ENCODE measurements at places on chromosomes 11 and 22.

DNA sequence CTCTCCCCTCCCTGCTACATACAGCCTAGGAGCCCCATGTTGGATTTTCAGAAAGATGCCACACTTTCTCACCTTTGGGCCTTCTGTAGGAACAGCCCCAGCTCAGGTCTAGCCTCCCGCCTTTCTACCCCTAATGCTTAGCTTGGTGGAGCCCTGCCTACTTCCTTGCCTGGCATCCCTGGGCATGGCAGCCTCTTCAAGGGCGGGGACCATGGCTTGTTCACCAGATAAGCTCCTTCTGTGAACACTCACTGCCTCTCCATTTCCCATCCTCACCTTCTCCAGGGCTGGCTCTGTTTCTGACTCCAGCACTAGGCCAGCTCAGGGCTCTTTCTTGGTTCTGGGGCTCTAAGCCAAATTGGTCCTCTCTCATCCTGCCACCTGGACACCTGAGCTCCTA, 1.4 kb downstream of the SEPTIN3 start:
- no peak for DNase-seq

DNA sequence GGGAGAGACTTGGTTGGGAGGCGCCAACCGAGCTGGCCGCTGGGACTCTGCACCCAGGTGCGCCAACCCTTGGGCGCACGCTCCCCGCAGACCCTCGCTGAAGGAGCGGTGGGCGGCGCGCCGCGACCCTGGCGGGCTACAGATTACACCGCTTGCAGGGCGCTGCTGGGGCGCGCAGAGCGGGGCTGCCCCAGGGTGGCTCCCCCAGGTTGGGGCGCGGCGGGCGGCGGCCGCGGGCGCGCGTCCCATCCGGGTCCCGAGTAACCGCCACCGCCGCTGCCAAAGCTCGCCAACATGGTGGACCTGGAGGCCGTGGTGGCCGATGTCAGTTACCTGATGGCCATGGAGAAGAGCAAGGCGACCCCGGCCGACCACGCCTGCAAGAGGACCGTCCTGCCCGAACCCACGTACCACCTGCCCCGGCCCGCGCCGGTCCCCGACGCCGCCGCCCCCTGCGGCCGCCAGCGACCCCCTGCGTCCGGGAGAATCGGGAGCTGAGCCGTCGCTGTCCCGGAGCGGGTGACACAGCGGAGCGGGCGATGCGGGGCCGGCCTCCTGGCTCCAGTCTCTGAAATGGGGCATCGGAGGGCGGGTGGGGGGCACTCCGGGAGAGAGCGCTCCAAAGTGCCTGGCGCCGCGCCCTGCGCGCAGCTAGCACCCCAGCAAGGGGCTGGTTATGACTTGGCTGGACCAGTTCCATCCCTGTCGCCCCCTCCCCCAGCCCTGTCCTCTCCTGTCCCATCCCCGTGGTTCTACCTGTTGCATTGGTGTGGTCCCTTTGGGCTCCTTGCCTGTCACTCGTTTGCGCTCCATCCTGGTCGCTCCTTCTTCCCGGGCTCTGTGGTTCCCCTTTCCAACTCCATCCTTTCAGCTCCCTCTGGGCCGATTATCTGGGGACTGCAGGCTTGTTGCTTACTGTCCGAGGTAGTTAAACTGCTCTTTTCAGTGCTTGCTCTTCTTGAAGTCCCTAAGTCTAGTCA, 143.3 kb upstream of the GRK3 start:
- DNase-seq: peak; percentile 32

- DNase-seq: no peak
Measured at GRCh38 chr11:45171550-45171949, 25.1 kb downstream of the PRDM11 start.

DNA sequence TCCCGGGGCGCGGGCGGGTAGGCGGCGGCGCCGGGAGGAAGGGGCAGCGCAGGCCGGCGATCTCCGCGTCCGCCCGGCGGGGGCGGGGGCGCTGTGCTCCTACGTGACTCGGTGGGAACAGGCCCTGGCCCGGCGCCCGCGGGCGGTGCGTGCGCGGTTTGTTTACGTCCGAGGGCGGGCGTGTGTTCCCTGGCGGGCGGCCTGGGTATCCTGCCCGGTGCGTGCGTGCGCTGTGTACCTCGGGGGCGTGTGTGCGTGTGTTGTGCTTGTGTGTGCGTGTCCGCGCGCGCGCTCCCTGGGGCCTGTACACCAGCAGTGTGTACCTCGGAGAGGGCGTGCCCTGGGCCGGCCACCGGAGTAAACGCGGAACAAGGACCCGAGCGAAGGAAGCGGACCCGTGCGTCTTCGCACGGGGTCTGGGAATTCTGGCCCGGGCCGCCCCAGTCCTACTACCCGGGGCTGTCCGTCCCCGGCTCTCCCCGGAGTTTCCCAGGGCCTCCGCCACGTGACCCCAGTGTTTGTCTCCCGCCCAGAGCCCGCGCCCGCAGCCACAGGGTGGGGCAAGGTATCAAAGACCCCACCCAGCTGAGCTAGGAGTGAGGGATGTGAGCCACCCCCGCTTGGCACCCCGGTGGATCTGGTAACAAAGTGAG, 769 bp downstream of the MAFF start:
- peak; percentile 30 for DNase-seq

DNA sequence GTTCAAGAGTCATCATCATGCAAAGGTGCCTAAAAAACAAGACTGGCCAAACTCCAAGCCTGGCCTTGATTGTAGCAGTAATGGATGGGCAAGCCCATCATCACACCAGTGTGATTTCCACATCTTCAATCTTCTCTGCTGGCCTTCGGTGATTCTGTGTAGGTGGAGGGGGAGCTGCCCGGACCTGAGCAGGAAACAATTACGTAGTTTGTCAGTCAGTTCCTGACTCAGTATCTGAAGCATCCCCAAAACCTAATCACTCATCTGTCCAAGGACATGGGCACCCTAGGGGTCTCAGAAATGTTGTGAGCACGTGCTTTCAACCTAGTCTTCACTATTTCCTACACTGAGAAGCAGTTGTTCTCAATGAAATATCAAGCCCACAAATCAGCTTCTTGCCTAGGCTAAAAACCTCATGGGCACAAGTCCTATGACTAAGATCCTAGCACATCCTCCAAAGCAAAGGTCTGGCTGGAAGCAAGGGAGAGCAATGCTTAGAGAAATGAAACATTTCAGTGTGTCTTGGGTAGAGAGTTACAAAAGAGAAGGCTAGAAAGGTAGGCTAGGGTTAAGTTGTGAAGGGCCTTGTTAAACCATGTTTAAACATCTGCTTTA, 24.6 kb downstream of the ATG16L2 start:
- no peak for DNase-seq

DNA sequence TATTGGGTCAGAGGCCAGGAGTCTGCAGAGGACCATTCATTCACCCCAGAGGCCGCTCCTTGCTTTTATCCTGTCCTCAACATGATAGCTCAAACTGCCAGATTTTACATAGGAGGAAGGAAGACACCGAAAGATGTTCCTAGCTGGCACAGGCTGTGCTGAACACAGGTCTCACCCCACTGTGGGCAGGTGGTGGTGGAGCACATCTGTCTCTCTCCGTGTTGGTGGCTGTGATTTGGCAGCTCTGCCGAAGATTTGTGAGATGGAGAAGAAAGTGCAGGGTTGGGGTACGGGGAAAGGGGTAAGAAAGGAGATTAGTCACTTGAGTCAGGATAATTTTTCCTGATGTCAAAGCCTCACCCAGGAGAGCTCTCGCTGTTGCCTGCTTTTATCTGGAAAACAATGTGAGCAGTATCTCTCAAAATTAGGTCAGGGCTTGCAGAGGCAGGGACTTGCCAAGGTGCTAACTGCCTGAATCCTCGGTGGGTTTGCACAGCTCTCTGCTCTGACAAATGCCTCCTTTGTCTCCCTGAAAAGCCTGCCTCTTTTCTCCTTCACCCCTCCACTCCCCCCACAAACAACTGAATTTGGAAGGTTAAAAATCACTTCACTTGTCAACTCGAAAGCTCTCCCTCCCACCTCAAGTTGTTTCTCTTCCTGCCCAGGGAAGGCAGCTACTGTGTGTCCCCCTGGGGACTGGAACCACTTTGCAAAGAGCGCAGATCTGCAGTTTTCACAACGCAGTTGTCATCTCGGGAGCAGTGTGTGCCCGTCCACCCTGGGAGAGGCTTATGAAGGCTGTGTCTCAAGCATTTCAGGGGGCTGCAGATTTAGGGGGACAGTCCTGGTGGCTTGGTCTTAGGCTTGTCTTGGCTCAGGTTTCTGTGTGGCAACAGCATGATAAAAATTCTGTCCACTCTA, 299.7 kb downstream of the ST3GAL4 start:
- peak; percentile 48 for DNase-seq

- DNase-seq: peak; percentile 28
Measured at GRCh38 chr22:29225422-29226090, 19.9 kb downstream of the EMID1 start.

DNA sequence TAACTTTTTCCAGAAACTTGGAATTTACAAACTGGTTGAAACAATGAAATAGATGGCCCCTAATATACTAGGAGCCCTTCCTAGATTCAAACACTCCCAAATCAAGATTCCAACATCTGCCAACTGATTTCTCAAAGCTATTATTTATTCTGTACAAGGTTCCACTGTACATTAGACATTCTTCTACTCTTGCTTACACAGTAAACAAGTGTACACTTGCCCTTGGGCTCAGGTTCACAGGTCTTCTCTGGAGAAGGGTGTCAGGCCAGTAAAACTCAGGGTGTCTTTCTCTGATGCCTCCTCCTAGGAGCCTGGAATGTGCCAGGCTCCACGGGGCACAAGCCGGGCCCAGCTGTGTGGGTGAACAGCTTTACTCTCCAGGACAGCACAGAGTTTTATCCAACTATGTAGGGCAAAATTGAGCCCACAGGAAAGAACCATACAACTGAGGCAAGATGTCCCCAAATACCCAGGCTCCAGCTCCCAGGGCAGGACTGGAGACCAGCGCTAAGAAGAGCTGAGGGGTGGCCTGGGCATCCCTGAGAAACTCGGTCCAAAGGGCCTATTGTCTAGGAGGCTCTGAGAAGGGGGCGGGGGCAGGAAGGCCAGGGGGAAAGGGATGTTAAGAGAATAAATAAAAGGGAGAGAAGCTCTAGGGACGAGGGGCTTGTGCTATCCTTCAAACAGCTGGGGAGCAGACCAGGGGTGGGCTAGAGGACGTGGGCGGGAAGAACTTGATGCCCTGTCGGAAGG, 8.8 kb upstream of the MFRP start:
- DNase-seq: no peak

GRCh38 chr11:120546312-120547205, 35.0 kb downstream of the GRIK4 start:
- no peak for DNase-seq

GRCh38 chr22:23119494-23120414, 22.0 kb downstream of the RSPH14 start:
- no peak for DNase-seq

DNA sequence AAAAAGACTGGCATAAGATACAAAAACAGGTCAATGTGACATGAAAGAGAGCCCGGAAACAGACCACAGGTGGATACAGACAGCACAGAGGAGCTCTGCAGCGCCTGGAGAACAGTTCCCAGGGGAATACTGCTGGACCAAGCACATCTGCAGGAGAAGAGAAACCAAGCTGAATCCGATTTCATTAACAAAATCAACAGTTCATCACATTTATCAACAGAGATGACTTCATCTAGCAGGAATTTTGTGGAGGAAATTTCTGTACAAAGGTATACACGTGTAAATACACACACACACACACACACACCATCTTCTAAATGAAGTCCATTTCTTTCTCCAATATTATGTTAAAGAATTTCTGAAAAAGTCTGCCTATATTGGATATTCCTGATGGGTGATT, 17.1 kb downstream of the YPEL1 start:
- DNase-seq: peak; percentile 63

DNA sequence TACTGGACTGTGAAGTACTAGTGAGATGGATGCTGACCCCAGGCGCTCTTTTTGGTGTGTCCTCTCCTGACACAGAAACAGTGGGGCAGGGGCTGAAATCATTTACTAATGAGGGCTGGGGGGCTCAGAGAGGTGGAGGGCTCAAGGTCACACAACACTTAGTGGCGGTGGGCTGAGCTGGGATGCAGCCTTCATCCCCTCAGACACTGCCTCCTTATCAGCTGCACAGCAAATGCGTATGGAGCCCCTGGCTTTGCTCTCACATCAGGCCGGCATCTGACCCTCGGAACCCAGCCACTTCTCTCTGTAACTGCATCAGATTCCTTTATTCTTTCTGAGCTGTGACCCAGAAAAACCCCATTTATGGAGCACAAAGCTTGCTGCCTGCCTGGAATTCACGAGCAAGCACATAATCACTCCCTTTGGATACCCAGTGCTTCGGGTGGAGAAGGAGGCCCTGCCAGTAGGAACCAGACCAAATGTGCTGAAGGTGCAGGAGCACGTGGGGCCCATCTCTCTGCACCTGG, 736.6 kb downstream of the TBC1D22A start:
- no peak for DNase-seq

DNA sequence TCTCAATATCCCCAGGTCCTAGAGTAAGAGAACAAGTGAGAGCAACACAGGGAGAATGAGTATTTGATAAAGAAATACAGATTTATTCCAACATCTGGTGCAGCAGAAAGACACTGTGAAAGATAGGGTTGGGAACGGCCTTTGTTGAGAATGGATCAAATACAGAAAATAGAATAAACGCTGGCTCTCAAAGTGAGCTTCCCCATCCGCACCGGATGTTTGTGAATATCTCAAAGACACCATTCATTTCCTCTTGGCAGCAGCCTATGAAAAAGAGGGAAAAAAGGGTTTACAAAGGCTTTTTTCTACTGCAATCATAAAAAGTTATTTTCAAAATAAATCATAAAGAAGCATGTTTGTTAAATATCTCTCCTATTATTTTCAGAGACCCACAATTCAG, 279.3 kb downstream of the CASP12 start:
- DNase-seq: no peak

GRCh38 chr22:24855794-24856193, 49.8 kb downstream of the SGSM1 start:
- no peak for DNase-seq

- DNase-seq: no peak
Measured at GRCh38 chr11:86176165-86176884, 68.2 kb upstream of the EED start.

GRCh38 chr11:116851626-116852025, 14.2 kb upstream of the APOA1 start:
- no peak for DNase-seq

- no peak for DNase-seq
Measured at GRCh38 chr22:49883294-49883640, 29.6 kb downstream of the ZBED4 start.

GRCh38 chr11:96187822-96188221, 155.2 kb downstream of the MAML2 start:
- no peak for DNase-seq

- no peak for DNase-seq
Measured at GRCh38 chr22:49011379-49011768, 816.3 kb downstream of the BRD1 start.

GRCh38 chr11:29129844-29130243, 887.0 kb downstream of the KCNA4 start:
- no peak for DNase-seq

GRCh38 chr11:43558146-43558545, 122.4 kb upstream of the HSD17B12 start:
- no peak for DNase-seq

- peak; percentile 11 for DNase-seq
Measured at GRCh38 chr22:43848366-43849171, 13.7 kb downstream of the SULT4A1 start.

GRCh38 chr22:49324527-49325491, 502.9 kb downstream of the BRD1 start:
- no peak for DNase-seq
